ENCODE measurements at places on chromosomes 6 and 20.

- DNase-seq, result no peak
Observed at GRCh38 chr20:1883986-1884385, 11.2 kb upstream of the SIRPA start.

DNA sequence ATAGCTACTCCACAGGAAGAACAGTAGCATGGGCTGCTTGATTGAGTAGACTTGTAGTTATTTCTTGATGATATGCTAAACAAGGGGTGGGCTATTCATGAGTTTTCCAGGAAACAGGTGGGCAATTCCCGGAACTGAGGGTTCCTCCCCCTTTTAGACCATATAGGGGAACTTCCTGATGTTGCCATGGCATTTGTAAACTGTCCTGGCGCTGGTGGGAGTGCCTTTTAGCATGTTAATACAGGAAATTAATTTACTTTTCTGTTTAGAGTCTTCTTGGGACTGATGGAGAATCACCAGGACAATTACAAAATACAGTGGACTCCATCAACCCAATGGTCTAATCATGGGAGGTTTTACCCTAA, 22.7 kb downstream of the CYP24A1 start:
- no peak for DNase-seq

- no peak for DNase-seq
Observed at GRCh38 chr6:137297887-137298286, 78.7 kb upstream of the IFNGR1 start.

DNA sequence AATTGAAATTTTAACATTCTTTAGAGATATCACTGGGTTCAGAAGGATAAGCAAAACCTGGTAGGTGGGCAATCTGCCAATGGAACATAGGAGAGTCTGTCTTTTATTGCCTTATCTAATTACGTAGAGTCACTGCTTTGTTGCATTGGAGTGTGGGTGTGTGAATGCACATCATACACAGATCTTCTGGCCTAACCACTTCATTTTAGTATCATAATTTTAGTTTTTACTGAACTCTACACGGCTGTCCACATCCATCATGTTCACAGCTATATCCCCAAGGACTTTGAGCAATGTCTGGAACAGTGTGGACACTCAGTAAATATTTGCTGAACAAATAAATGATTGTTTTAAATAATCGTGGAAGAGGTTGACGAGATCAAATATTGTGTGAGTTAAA, 104.6 kb upstream of the AKIRIN2 start:
- DNase-seq, result peak; percentile 74

DNA sequence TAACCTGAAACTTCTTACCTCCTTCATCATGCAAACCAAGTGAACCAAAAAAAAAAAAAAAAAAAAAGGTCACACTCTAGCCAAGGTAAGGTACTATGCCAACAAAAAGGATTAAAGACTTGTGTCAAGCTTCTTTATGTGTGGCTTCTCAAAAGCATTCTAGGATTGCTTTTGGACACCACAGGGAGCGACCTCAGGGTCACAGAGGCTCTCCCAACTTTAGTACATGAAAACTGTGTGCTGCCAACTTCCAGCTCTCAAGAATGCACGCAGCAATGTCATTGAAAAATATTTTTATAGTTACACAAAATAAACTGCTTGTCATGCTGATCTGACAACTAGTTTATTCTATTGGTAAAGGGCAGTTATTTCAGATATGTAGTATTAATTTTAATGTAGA, 243.8 kb downstream of the PLCB1 start:
- DNase-seq, result no peak

DNA sequence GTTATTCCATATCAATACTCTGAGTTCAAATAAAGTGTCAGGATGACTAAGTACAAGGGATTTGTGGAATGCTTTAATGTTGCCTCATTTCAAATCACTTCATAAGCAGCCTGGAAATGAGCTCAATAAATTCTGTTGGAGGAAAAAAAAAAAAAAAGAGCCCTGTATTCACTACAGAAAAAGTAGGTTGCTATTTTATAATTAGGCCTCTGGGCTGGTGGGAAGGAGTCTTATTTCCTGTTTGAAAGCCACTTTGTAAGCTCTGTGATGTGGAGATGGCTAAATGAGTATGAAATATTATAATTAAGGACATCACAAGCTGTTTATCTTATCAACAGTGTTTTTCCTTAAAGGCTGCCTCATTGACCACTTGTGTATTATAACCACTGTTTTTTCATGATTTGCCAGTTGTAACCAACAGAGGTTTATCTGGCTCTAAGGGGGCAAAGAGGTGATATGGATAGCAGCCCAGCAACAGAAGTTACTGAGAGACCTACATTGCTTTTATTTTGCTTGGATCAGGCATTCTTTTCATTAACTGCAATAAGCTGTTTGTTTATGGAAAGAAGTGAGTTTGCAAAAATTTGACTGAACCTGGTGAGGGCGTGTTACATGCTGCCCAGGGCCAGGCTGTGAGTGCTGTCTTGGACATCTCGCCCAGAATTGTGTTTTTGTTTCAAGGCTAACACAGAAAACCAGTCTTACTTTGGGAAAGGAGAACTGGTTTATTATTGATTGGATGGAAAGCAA, 563.3 kb upstream of the MAP3K7 start:
- no peak for DNase-seq

DNA sequence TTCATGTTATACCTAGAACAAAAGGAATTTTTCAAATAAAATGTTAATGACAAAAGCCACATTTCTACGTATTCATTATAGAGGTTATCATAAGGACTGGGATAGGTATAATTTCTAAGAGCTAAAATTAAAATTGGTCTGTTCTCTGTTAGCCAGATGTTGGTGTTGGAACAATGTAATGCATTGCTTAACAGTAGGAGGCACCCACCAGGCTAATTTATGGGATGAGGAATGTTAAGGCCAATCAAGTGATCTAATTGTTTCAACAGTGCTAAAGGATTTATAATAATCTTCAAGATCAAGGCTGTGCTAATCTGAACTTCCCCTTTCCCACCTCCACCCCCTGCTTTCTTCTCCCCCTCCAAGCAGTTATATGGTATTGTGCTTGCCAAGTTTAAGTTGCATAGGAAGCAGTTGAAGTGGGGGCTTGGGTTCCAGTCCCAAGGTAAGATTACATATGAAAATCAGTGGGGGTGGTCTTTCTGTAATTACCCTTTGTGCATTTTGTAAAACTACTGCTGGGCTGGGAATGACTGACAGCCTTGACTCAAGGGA, 89.2 kb upstream of the BACH2 start:
- DNase-seq, result no peak

GRCh38 chr6:150596439-150596838, 3.2 kb upstream of the PLEKHG1 start:
- DNase-seq, result no peak

GRCh38 chr6:113598786-113599185, 258.4 kb upstream of the MARCKS start:
- DNase-seq, result no peak

- no peak for DNase-seq
Observed at GRCh38 chr6:14212020-14212419, 94.4 kb downstream of the CD83 start.

DNA sequence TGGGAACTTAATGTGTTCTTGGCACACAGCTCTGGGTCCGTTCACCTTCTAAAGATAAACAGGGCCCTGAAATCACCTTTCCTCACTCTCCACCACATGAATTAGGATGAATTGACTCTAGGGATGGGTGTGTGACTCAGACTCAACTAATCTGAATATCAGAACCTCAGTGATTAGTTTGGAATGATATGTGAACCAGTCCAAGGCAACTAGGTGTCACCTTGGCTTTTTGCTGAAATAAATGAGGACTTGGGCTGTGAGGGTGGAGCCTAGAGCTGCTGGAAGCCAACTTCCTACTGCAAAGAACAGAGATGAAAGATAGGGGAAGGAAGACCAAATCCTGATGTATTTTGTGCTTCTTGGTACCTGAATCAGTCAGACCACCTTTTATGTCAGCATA, 132.0 kb upstream of the RNF24 start:
- no peak for DNase-seq

DNA sequence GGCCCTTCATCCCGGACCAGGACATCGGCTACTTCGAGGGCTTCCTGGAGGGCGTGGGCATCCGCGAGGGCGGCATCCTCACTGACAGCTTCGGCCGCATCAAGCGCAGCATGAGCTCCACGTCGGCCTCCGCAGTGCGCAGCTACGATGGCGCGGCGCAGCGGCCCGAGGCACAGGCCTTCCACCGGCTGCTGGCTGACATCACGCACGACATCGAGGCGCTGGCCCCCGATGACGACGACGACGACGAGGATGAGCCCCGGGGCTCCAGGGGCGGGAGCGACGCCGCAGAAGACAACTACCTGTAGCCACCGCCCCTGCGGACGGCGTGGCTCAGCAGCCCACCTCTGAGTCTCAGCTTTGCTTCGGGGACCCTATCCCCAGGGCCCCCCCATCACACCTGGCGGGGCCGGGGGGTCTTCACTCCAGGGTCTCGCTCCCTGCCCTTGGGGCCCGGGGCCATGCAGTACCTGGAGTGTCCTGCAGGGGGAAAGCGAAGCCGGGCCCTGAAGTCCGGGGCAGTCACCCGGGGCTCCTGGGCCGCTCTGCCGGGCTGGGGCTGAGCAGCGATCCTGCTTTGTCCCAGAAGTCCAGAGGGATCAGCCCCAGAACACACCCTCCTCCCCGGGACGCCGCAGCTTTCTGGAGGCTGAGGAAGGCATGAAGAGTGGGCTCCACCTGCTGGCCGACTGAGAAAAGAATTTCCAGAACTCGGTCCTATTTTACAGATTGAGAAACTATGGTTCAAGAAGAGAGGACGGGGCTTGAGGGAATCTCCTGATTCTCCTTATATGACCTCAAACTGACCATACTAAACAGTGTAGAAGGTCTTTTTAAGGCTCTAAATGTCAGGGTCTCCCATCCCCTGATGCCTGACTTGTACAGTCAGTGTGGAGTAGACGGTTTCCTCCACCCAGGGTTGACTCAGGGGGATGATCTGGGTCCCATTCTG, 20.8 kb upstream of the HCK start:
- peak; percentile 20 for DNase-seq

GRCh38 chr20:63599396-63600050, 25.5 kb upstream of the HELZ2 start:
- no peak for DNase-seq

DNA sequence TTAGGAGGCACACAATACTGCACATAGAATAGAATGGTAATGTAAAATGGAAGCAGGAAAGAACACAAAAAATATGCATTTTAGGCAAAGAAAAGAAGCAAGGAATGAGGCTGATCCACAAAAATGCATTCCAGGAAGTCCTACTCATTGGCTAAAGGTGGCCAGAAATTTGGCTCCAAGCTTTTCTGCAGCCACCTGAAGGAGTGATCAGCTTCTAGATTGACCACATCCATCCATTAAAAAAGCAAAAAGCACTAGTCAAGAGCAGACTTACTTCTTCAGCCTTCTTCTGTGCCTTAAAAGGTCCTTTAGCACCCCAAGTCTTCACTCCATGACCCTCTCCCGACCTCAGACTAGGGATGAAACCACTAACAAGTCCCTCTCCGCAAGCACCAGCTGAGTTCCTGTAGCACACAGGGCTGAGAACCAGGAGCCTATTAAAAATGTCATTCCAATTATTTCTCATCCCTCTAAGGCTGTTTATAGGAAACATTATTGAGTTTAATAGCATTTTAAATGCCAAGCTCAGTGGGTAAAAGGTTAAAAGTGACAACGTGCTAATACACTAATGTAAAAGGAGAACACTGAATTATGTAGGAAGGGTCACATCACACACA, 36.5 kb downstream of the TRAM2 start:
- no peak for DNase-seq

GRCh38 chr6:166194914-166195859, 27.5 kb upstream of the TBXT start:
- DNase-seq, result no peak

- DNase-seq, result no peak
Observed at GRCh38 chr6:158149641-158150040, 18.4 kb downstream of the SERAC1 start.

GRCh38 chr6:128554302-128554701, 33.9 kb upstream of the PTPRK start:
- no peak for DNase-seq

DNA sequence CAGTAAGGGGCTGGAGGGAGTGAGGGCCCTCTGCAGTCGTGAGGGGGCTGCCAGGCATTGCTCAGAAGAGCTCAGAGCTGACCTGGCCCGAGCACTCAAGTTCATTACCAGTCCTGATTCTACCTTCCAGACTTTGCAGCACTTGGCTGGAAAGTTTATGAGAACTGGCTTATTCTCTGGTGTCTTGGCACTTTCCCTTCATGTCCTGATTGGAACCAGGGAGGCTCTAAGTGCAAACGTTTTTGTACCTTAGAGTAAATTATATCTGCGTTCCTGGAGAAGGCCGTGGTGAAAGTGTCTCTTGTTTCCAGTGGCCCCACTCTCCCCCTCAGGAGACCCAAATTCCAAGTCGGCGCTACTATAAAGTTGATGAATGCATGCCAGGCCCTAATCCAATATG, 402.3 kb downstream of the CDC5L start:
- no peak for DNase-seq

DNA sequence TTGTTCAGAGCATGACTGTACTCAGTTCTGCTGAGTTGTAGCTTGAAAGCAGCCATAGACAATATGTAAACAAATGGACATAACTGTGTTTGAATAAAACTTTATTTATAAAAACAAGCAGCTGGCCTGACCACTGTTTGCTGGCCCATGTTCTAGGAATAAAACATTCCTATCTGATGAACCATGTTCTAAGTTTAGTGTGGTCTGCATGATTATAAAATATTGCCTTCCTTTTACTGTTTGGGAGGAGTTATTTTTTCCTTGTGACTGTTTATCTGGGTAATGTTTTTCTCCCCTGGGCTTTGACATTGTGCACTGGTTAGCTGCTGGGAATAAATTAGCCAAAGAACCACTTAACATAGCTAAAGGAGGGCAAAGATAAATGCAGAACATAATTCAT, 55.1 kb downstream of the CDS2 start:
- DNase-seq, result no peak

- DNase-seq, result no peak
Observed at GRCh38 chr6:36127462-36128016, 2.8 kb upstream of the MAPK13 start.

GRCh38 chr6:51619042-51619799, 468.2 kb downstream of the PKHD1 start:
- DNase-seq, result no peak

DNA sequence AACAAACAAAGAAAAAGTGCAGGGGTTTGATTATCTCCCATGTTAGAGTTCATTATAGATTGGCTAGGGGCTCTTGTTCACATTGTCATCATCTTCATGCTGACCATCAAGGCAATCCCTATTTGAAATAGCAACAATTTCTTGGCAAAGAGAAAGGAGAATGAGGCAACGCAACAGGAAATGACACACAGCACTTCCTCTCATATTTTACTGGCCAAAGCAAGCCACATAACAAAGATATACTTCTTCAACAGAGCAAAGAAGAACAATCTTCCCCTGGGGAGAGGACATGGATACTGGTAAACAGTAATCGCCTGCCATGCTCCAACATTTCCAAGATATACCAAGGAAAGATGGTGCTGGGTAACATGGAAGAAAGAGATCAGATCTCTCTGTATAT, 29.8 kb downstream of the EPM2A start:
- no peak for DNase-seq

DNA sequence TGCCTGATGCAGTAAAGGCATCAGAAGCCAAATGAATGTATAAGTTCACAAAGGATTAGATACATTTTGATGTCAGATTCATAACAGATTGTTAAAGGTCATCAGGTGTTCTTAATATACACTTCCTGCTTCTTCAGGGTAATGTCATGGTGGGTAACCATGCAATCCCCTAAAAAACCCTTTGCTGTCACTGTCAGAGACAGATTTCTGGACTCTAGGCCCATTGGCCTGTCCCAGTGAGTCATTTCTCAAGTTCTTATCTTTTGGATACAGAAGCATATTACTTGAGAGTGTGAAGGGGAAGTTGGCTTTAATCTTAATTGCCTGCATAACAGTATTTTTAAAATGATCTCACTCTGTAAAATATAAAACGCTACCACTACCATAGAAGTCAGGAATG, 895.6 kb upstream of the MAP3K7 start:
- no peak for DNase-seq

All from NCI-H2029 treated with DMSO at 0.1 percent for 48 hours (cell line).